ENCODE measurements at places on chromosomes 3 and 15.

DNA sequence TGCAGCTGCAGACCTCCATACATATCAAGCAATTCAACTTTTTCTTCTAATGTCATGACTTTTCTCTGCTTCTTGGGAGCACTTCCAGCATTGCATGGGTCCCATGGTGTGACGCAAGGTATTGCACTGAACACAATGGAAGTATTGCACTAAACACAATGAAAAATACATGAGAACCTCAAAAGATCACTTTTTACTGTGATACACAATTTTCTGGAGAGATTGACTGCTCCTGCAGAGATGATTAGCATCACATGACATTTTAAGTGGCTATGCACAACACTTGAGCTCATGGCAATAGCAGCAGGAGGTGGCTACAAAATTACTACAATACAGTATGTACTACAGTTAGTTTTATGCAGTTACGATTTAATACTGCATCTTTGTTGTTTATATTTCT, 113.5 kb upstream of the BHLHE40 start:
- DNase-seq = peak; percentile 11

DNA sequence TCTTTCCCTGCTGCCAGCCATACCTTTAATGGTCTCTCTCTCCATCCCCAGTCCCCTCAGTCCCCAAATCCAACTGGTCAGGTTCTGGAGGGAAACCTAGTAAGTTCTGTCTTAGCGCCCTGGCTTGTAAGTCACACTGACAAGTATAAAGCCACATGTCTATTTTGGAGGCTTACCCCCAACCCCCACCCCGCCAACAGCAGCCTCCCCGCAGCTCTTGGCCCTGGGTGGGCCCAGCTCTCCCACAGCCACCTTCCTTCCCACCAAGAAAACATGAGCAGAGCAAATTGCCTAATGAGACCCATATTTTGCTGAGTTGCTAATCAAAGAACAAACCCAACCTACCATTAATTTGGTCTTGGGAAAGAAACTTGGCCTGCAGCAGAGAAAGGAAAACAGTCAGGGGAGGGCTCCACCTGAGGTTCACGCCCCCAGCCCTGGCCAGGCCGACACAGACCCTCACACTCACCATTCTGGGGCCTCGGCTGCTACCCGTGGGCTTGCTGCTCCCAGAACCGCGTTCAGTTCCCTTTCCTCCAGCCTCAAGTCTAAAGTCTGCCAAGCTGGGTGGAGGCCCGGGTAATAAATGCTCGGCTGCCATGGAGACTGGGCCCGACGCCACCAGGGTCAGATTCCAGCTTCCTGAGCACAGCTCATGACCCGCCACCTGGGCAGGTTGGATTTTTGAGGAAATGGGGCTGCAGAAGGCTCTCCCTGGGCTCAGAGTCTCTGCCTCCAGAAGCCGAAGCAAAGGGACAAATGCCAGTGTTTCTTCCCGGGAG, at the start of gene CALML4:
CALML4 (minus strand) TSS at position 557 of the 782 bp plus-strand sequence; CDS start at position 472, 85 bp downstream.
- DNase-seq = no peak

DNA sequence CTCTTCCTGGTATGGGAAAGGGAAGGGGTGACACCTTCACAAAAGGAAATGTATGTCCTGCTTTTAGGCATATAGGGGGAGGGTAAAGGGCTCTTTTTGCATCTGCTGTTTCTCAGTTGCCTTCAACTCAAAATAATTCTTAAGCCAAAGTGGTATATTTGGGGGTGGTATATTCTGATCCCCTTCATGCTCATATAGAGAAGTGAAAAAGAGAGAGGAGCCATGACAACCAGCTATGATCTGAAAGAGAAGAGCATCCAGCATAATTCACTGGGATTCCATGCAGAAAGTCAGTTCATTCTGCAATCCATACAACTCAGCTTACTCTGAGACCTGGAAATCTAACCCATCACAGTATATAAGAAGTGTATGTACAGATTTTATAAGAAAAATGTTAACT, 22.3 kb downstream of the DENND6A start:
- DNase-seq = no peak

- no peak for DNase-seq
These were observed 11.5 kb downstream of the CSK start for GRCh38 chr15:74793135-74794028.

DNA sequence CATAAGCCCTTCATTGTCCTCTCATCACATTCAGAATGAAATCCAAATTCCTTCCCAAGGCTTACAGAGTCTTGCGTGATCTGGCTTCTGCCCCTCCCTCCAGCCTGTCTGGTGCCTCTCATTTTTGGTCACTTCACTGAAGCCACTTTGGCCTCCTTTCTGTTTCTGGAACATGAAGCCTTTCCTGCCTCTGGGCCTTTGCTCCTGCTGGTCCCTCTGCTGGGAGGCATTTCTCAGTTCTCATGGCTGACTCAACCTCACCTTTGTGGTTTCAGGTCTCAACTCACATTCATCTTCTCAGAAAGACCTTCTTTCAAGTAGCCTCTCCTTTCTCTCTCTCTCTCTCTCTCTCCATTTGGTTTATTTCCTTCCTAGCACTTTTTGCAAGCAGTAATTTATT, 43.9 kb upstream of the BHLHE40 start:
- no peak for DNase-seq

DNA sequence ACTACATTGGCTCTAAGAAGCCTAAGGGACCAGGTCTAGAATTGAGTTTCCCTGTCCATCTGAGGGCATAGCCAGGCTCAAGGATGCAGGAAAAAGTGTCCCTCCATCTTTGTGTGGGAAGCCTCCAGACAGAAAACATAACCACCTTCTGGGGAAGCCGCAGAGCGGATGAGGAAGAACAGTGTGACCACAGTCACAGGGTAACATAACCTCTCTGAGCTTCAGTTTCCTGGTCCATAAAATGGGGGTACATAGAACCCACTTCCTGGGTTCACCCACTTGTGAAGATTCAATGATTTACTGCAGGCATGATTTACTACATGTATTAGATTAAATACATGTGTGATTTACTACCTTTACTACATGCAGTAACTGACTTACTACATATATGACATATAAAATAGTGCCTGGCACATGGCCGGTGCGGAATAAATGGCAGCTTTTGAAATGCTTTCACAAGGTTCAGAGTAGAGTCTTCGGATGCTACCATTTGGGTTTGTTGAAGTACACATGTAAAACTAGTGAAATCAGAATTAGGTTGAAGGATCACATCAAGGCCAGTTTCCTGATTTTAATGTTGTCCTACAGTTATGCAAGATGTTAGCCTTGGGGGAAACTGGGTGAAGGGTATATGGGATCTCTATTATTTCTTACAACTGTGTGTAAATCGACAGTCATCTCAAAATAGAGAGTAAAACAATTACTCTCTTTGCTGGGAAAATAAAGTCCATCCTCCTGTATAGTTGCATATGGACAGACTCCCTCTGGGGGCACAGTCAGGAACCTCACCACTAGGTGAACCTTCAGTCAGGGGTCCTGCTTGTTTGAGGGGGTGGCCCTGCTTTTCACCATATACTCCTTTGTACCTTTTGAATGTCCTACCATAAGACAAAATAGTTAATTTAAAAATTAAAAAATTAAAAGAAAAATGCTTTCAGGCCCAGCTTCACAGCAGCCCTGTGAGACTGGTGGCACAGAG, 86.0 kb downstream of the SEMA5B start:
- DNase-seq = no peak

DNA sequence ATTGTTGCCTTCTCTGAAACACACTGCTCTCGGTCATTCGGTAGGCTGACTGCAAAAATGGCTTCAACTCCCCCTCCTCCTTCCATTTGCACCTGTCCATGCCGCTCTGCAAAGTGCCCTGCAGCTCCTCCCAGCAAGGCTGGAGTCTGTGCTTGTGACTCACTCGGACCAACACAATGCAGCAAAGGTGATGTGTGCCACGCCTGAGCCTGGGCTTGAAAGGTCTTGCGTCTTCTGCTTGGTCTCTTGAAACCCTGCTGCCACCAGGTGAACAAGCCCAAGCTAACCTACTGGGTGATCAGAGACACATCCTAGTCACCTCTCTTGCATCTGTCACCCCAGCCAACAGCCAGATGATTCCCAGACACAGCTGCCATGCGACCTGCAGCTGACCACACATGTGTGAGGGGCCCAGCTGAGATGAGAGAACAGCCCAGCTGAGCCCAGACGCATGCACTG, 71.1 kb downstream of the MGLL start:
- DNase-seq = peak; percentile 92

GRCh38 chr15:90364251-90364650, 12.2 kb downstream of the ZNF774 start:
- DNase-seq = no peak

DNA sequence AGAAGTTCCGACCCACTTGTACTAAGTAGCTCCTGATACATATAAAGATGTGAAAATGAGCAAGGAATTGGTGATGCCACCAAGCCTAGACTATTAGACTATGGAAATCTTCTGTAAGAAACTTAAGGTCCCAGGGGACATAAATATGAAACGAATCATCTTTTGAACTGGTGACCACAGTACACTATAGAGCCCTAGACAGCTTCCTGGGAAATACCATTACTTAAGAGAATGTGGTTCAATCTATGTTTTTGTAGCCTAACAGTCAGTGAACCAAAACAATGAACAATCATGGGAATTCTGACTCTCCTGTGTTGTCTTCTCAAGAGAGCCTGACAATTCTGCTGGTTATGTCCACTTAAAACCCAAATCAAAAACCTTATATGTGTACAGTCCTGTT, 191.6 kb downstream of the GREM1 start:
- DNase-seq = no peak

DNA sequence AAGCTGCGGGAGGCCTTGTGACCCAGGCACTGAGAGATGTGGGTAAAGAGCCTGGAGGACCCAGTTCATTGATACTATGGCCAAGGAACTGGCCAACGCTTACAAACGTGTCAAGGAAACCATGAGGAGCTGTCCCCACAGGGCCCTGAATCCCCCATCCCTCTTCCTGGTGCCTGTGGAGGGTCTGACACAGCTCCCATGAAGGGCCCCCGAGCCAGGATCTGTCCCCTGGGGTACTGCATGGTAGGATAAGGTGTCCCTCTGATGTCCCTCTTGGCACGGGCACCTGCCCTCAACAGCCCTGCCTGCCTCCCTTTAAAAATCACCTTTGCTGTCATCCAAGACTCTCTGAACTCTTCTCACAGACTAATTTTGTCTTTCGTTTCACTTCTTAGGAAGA, 122.4 kb downstream of the ADCY5 start:
- no peak for DNase-seq

GRCh38 chr15:29770796-29771195, 51.5 kb downstream of the TJP1 start:
- DNase-seq = no peak

GRCh38 chr3:77825001-77825827, 785.3 kb downstream of the ROBO2 start:
- no peak for DNase-seq

DNA sequence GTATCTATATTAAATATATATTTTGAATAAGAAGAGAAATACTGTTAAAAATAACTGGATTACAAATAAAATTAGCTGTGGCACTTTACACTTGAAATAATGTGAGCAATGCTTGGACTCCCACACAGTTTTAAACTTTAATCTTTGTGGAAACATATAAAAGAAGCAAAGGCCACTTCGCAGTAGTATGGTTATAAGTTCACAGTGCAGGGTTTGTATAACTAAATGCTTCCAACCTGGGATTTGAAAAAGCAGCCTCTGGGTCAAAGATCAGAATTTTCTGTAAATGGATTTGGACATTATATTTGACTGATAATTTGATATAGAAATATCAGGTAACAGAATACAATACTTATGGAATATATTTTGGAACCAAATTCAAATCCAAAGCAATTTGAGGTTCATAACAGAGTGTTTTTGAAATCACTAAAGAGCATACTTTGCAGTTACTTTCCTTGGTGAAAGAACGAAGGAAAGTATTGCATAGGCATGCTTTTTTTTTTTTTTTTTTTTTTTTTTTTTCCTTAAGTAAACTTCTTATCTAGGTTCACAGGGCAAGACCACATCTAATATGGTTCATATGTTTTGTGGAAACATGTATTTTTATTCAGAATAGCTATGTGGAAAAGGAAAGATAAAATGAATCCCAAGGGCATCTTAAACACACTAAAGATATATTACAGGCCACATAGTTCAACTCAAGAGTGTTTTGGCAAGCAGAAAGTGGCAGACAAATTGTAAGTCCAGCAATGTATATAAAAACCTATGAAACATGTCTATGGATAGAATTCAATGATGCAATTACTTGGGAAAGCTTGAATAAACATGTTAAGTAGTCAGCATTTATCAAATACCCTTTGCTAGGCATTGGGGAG, 47.1 kb upstream of the SGO1 start:
- DNase-seq = no peak

- no peak for DNase-seq
These were observed 19.8 kb downstream of the RARRES1 start for GRCh38 chr3:158712443-158712842.

GRCh38 chr3:185353823-185354614, 8.9 kb upstream of the MAP3K13 start:
- DNase-seq = peak; percentile 42

GRCh38 chr15:85539491-85539890, 159.1 kb downstream of the AKAP13 start:
- DNase-seq = no peak

DNA sequence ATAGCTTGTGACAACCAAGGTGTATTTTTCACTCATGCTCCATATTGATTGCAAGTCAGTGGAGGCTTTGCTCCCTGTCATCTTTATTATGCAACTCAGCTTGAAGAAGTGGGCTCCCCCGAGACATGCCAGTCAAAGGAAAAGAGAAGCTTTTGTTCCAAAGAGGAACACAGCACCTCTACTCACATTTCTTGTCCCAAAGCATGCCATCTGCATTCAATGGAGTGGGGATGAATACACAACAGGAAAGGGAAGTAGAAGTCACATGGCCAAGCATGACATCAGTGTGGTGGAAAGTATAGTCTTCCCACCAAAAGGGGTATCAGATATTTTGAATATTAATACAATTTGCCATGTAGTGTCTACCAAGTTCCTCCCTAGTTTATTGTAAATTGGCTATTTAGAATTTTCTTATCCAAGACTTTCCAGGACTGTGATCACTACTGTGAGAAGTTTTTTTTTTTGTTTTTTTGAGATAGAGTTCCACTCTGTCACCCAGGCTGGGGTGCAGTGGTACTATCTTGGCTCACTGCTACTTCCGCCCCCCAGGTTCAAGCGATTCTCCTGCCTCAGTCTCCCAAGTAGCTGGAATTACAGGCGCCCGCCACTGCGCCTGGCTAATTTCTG, 114.5 kb downstream of the GMPS start:
- no peak for DNase-seq

- DNase-seq = no peak
These were observed 16.2 kb downstream of the TERC start for GRCh38 chr3:169748670-169749069.

- no peak for DNase-seq
These were observed 44.2 kb downstream of the SGO1 start for GRCh38 chr3:20141851-20142250.

DNA sequence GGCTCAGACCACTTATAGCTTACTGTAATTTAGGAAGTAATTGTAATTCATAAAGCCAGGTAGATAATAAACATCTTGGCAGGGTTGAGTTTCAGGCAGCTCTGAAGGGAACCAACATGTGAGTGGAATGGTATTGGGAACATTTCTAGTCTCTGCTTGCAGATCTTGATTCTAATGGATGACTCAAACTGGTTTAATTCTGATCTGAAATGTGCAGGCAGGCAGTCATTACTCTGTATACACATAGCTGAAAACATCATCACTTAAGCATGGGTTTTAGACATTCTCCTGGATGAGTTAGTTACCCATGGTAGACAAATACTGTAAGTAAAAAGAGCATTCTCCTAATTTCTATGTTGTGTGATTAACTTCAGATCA, 317.0 kb upstream of the TPRG1 start:
- DNase-seq = no peak
